ENCODE measurements at places on chromosomes 3 and 15.

DNA sequence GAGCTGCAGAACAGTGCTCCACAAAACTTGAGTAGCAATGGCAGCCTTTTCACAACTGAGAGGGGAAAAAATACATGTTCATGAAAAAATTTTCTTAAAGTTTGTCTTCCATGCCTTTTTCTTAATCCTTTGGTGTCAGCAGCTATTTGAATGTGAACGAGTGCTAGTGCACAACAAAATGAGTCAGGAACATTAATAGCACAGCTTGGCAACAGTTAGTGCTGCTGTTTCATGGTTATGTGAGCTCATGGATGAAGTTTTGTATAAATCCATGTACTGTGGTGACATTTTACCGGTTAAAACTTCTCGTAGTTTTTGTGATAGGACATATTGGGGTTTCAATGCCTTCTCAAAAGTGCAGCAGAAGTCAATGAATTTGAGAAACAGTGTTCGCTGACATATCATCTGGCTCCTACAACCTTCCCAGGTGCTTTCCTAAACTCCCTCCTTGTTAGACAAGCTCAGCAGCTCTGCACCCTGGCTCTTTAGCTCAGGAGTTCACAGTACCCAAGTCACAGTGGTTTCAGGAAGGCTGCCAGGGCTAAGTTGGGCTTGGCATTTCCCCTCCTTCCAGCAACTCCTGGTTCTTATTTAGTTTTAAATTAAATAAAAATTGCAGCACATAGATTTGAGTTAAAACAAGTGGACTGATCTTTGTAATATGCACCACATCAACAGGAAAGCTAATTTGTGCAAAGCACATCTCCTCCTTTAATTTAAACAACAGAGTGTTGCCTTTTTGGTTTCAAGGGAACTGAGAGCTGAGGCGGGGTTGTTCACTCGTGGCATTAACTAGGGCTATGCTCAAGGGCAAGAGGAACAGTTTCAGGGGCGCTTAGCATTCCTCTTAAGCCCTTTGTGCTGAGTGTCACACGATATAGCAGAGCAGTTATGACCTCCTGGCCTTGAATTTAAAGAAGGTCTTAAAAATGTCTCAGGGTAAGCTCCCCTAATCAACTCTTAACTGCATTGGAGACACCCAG lies 362.8 kb downstream of the CHST2 start:
- no peak for DNase-seq

DNA sequence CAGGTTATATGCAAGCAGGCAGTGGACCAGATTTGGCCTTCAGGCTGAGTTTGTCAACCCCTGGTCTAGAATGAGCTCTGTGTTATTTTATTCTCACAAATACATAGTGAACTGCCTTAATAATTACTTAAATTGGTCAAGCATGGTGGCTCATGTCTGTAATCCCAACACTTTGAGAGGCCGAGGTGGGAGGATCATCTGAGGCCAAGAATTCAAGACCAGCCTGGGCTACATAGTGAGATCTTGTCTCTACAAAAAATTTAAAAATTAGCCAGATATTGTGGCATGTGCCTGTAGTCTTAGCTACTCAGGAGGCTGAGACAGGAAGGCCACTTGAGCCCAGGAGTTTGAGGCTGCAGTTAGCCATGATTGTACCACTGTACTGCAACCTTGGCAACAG lies 15.0 kb downstream of the PLS1 start:
- DNase-seq, result no peak

DNA sequence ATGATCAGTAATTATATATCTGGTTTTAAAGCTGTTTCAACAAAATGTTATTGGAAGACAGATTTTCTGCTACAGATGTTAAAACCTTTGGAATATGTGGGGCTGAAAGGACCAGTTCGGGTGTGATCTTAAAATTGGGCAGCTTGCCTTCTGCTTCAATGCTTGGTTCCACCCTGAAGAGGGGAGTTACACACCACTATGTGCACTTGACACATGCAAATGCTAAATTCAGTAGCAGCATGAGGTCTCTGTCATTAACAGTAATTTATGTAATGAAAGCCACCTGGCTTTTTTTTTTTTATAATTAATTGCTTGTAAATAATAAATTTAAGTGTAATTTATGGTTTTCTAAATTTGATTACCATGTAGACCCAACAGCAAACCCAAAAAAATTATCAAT lies 24.6 kb downstream of the CDIN1 start:
- no peak for DNase-seq

GRCh38 chr15:77186594-77187011 lies 115.7 kb upstream of the TSPAN3 start:
- no peak for DNase-seq

GRCh38 chr3:73597476-73597875 lies 27.3 kb downstream of the PDZRN3 start:
- no peak for DNase-seq

DNA sequence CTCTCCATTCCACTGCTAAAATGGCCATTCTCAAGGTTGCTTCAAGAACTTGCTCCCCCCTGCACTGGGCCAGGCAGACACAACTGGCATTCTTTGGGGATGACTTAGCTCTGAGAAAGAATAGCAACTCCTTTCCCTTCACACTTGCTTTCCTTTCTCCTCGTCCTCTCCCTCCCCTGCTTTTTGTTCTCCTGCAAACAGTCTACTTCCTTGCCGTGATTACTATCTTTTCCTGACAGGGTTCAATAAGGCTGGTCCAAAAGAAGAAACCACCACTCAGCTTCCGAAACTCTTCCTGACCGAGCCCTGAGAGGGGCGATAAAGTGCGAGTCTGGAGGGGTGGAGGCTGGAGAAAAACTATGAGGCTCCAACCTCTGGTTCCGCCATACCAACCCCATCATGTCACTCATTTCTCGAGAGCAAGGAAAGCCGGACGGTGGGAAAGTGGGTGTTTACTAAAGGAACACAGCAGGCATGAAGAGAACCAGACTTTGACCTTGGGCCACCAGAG lies 5.0 kb downstream of the AMOTL2 start:
- no peak for DNase-seq

GRCh38 chr3:14346191-14346590 lies 56.2 kb upstream of the SLC6A6 start:
- no peak for DNase-seq

- DNase-seq, result no peak
Observed at GRCh38 chr15:29990035-29990434, 92.7 kb upstream of the GOLGA8J start.

GRCh38 chr3:88025001-88025552 lies 33.7 kb downstream of the CGGBP1 start:
- DNase-seq, result no peak

- no peak for DNase-seq
Observed at GRCh38 chr15:25246641-25247406, 192.0 kb downstream of the UBE3A start.

GRCh38 chr3:66598168-66598567 lies 97.3 kb upstream of the LRIG1 start:
- DNase-seq, result no peak

DNA sequence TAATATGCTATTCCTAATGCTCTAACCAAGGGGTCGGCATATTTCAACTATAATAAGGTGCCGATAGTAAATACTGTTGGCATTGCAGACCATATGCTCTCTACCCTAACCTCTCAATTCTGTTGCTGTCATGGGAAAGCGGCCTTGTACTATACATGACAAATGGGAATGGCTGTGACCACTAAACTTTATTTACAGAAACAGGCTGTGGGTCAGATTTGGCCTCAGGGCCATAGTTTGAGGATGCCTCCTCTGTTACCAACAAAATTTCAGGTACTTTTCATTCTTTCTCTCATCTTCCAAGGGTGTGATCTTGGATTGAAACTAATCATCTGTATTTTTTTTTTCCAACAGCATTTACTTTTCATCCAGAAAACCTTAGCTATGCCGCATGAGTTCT lies 242.0 kb downstream of the MAGI1 start:
- DNase-seq, result no peak

DNA sequence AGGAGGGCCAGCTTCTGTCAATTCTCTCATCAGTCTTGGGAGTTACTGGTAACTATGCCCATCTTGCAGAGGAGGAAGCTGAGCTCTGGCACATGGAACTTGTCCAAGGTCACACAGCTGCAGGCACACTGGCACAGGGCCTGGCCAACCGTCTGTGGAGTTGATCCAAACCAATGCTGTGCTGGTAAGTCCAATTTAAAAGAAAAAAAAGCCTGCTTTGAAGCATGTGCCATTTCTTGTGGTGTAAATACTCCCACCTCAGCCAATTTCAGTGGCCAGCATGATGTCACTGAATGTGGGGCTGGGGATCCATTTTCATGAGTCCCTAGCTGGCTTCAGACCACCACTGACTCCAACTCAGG lies 83.4 kb downstream of the CHSY1 start:
- no peak for DNase-seq

DNA sequence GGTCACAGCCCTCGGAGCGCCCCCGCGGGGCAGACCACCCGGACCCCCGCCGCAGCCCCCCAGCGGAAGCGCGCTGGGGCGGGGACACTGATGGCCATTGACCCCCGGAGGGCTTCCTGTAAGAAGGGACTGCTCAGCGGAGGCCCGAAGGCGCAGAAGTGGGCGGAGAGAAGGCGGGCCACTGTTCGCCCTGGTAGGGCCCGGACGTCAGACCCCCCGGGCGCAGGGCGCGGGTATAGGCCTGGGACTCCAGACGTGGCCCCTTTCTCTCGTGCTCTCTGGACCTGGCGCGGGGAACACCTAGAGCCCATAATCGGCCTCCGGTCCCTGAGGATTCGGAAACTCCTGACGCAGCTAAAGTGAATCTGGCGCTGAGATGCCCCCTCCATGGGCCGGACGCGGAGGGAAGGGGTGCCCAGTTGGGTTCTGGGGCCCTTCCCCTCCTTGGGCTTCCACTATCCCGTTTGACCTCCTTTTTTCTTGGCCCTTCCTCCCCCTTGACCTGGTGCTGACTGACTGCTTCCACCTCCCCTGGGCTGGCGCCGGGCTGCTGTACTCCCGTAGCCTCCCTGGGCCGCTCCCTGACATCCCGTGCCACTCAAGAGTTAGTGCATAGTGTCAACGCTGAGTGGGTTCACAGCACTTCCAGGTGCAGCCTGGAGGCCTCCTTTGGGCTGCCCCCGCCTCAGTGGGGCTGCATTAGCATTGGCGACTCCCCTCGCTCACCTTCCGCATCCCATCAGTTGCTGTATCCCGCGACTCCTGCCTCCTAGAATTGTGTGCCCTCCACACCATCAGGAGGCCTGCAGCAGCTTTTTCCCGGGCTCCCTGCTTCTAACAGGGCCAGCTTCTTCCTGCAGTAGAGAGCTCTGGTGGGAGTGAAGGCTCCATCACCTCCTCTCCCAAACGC lies 694 bp downstream of the ABTB1 start:
- peak; percentile 47 for DNase-seq

DNA sequence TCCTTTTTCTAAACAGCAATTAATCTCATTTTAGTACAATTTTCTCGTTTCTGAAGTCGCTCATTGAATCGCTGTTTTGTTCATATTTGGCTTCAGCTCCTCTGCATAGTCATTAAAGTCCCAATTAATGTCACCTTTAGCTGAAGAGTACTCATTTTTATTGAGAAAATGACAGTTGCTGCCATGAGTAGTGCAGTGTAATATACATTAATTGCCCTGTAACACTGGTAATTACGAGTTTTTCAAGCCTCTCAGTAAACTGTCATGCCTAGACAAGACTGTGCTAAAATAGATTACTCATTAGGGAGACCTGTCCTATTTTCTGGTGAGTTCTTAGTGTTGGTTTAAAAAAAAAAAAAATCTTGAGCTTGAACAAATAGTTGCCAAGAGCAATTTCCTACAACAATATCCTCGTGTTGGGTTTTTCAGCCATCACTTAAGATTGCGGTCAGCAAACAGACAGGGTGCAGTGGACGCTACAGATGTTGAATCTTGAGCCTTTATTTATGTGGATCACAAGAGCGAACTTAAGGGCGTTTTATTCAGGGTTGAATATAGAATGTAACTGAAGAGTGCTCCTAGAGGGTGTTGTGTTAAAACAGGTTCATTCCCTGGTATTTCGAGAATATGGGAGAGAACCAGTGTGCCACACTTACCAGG lies 176.0 kb downstream of the CDIN1 start:
- no peak for DNase-seq

DNA sequence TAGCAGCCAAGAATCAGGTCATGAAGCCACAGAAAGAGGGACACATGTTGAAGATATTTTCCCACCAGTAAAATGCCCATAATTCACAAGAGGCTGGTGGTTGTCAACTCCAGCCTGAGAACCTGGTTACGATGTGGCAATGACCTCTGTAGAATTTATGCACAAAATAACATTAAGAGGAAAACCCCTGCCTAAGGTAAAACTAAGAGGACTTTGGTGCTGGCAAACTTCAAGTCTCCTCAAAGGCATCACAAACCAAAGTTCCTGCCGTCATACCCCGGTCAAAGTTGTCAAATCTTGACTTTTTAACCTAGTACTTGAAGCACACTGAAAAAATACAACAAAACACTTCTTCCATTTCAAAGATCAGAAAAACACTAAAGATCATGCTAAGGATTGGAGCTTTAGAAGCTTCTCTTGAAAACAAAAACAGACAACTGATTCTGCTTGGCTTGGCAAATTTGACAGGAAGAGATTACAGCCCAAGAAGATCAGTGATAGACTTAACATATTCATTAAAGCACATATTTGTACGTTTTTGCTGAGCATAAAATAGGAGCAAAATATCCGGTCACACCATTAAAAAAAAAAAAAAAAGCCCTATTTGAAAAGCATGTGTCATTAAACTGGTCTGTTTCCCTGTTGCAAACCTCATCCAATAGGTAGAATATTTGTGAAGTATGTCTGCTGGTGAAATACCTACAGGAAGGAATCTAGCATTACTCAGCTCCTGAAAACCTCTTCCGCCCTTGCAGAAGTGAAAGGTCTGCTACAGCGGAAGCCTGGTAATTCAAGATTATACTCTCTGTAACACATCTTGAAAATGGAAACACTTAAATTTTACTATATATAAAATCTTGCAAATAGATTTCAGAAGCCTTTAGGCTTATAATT lies 22.8 kb downstream of the EIF4E3 start:
- DNase-seq, result peak; percentile 65

- DNase-seq, result no peak
Observed at GRCh38 chr3:194843556-194843955, 157.9 kb downstream of the FAM43A start.

GRCh38 chr3:42042747-42043098 lies 48.4 kb upstream of the TRAK1 start:
- DNase-seq, result no peak

DNA sequence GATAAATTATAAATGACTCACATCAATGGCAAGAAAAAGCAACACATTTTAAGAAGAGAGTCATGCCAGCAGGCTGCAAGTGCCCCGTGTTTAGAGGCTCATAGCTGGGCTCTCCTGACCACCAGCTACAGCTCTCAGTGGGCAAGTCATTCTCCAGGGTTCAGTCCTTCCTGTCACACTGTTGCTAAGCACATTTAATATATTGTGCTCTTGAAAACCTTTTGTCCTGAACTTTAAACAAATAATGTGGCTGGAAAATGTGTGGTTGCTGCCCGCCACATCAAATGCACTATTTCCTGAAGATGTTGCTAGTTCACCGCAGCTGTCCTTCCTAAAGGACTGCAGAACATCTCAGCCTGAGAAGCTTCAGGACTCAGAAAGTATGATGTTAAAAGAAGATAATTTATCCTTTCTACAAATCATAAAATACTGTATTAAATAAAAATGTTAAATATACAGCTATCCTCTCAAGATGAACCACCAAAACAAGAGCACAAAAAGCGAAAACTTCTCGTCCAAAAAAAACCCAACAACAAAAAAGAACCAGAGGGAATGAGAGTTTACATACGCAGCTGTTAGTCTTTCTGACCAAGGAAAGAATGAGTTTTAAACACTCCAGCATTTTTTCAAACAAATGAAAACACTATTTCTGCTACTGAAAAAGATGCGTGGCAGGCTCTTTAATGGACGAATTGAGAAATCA lies 951 bp downstream of the TARS3 start:
- DNase-seq, result peak; percentile 36

GRCh38 chr15:31975830-31976229 lies 54.5 kb upstream of the CHRNA7 start:
- no peak for DNase-seq

All from CD4-positive, alpha-beta T cell treated with Interleukin-15 for 4 hours (primary cell).